Fibroblast of lung (primary cell): ENCODE measurements at places on chromosomes 4 and X. TPM values are rescaled to one million over a fixed set of nuclear protein-coding genes. Genes with fewer than 3 reads are reported as not detected.
A peak's percentile ranks its signal among the peaks of the same experiment; 100 is the strongest.

The STIM2 gene
- total RNA-seq: 19.0 and 33.0 TPM in 2 replicates

DNA sequence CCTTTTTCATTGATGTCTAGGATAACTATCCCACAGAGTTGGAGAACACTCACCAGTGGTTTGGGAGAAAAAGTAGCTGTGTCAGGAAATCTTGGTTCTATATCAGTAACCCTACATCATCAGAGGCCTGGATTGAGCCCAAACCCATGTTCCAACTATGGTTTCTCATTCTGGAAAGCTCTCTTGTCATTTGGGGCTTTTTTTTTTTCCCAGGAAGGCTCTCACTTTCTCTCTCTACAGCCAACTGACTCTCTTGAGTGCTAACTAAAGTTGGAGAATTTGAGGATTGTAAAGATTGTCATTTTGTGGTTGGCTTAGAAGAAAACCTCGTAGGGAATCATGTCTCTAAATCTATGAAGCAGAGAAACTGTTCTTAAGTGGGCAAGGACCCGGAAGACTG is 228.2 kb upstream of the DIPK2B start:
- no peak for DNase-seq

- no peak for DNase-seq
These were observed 108.7 kb upstream of the PAK3 start for GRCh38 chrX:110987292-110987691.

- no peak for DNase-seq
These were observed 192.0 kb downstream of the ARHGAP10 start for GRCh38 chr4:147923854-147924253.

GRCh38 chr4:25320336-25320735 is 7.8 kb downstream of the ZCCHC4 start:
- peak; percentile 53 for DNase-seq

The MAGEB6 gene
- total RNA-seq: not detected in 2 replicates

DNA sequence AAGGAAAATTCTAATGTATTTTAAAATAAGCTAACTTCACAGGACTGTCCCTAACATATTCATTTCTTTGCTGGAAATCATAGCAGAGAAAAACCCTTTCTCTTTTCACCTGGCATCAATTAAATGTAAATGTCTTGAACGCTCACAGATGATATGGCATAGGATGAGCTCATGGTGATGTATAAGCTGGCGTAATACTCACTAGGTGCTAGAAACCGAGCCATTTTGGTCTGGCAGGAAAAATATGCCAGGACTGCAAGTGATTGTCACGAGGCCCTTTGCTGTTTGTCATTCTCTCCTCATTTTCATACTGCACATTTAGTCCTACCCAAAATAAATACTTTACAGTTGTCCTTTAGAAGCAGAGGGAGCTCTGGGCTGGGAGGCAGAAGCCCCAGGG is 222.7 kb upstream of the LNX1 start:
- DNase-seq: peak; percentile 14

The STK32B gene
- under 0.01 and 0.50 TPM in 2 replicates for total RNA-seq

The CYLC1 gene
- total RNA-seq: not detected in 2 replicates

- peak; percentile 51 for DNase-seq
These were observed 69.9 kb upstream of the FBXW7 start for GRCh38 chr4:152605641-152606335.

DNA sequence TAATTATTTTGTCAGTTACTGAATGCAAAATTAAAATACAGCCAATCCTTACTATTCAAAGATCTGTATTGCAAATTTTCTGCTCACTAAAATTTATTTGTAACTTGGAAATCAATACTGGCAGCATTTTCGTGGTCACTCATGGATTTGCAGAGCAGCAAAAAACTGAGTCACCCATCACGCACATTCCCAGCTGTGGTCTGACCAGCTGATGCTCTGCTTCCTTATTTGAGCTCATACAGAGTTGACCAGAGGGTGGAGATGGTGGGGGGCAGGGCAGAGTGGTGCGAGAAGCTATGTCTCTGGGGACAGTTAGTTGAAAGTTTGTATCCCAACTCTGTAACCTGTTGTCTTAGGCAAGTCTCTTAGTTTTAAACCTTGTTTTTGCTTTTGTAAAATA is 214.8 kb downstream of the SPCS3 start:
- DNase-seq: peak; percentile 91

GRCh38 chr4:1170156-1170975 is 2.0 kb downstream of the SPON2 start:
- DNase-seq: no peak

- DNase-seq: peak; percentile 27
These were observed 99.5 kb upstream of the FAM9B start for GRCh38 chrX:9133426-9133825.

GRCh38 chrX:72142094-72142793 is 10.5 kb upstream of the RTL5 start:
- DNase-seq: peak; percentile 60

The TMEM271 gene
- total RNA-seq: not detected in 2 replicates

- peak; percentile 37 for DNase-seq
These were observed 130.9 kb upstream of the FAM9B start for GRCh38 chrX:9164533-9165426.

DNA sequence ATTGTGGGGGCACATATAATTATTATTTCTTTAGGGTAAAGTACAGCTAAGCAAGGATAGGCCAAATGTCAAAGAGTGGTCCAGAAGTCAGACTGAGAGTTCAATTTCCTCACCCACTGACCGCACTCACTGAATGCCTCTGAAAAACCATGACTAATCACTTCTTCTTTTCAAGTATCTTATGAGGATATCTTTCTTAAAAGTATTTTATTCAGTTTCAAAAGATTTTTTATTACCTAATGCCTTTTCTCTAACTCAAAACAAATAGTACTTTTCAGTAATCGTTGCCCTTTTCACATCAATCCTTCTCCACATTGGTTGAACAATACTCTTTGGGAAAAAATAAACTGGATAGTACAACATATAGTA is 61.7 kb upstream of the CAMK2D start:
- no peak for DNase-seq

The NAP1L3 gene
- total RNA-seq: 1.3 and 5.0 TPM in 2 replicates

- no peak for DNase-seq
These were observed 2.8 kb upstream of the PRKG2 start for GRCh38 chr4:81217779-81218178.

The CRMP1 gene
- total RNA-seq: 0.33 and 1.5 TPM in 2 replicates

The CD99 gene
- total RNA-seq: 177 TPM in 2 replicates

GRCh38 chrX:12327836-12328235 is 189.6 kb downstream of the FRMPD4 start:
- no peak for DNase-seq

- DNase-seq: peak; percentile 52
These were observed 442 bp downstream of the NDUFB11 start for GRCh38 chrX:47143894-47144625.

- no peak for DNase-seq
These were observed 141.9 kb upstream of the FAM241A start for GRCh38 chr4:112003231-112003907.

DNA sequence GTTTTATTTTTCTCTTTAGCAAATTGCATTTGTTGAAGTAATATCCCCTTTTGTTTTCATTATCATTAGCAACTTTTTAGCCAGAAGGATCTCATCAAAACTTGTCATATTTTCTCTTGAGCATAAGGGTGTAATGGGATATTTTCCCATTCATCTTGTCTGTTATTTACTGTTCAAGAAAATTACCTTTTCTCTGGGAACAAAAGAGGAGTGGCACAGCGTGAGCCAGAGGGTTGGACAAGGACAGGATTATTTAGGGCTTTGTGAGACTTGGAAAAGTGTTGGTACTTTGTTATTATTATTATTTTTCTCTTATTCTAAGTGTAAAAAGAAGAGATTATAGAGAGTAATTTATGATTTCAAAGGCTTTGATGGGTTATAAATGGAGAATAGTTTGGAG is 135.9 kb downstream of the PRKX start:
- no peak for DNase-seq

DNA sequence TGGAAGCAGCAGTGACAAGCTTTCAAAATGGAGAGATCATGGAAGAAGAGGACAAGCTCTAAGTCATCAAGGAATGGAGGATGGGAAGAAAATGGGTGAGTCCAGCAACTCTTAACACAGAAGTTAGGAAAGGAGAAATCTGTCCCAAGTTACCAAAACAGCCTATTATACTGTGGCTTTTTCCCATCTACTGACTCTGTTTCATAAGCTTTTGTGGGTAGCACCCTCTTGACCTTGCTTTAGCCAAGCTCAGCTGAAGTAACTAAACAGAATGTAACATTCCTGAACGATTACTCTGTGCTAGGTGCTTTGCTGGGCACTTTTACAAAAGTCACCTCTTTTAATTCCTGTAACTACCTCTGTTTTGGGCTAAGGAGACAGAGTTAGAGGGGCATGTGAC is 54.9 kb downstream of the MAP7D2 start:
- DNase-seq: peak; percentile 51

The ZBTB33 gene
- 9.7 and 10.3 TPM in 2 replicates for total RNA-seq

DNA sequence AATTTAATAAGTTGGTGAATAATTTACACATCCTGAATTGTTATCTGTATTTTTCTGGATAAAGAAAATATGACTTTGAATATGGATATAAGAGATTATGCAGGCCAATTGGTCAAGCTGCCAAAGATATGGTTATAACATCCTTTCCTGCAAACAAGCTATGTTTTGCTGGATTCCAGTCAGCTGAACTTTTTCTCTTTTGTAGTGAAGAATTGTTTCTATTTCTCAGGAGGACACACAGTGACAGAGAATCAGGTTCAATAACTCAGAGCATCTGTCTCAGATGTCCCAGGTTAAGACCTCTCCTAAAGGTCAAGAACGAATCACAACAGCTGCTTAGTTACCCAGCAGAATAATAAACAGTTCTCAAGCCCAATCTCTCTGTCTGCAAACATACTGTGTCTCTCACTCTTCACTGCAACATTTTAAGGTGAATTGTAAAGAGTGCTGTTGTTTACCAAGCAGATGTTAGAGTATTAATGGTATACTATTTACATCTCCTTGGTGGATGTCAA is 189.5 kb upstream of the ANKRD50 start:
- no peak for DNase-seq

DNA sequence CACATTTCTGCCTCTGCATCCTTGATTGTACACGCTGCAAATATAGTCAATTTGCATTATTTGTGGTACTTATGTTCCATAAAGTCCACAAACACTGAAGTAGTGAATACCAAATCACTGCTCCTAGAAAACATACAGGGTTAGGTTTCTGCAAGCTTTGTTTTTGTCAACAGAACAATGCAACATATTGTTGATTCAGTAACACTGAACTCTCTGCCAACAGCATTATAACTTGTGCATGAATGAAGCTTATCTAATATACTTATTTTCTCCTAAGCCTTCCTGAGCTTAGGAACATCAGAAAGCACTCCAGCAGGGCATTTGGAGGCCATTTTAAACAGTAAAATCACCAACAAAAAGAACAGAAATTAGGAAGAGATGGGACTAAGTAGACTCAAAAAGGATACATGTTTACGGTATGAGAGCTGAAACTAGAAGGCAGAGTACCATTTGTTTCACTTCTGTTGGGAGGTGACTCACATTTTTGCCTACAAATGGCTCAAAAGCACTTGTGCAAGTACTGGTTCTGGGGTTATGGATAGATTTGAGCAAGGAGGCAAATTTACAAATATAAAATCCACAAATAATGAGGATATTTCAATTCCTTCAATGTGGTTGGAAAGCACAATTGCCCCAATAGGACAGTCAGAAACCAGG is 14.1 kb downstream of the COX18 start:
- DNase-seq: no peak

- no peak for DNase-seq
These were observed 6.4 kb upstream of the RBMX2 start for GRCh38 chrX:130395341-130395740.

GRCh38 chrX:66408507-66408906 is 230.4 kb downstream of the EDA2R start:
- no peak for DNase-seq

DNA sequence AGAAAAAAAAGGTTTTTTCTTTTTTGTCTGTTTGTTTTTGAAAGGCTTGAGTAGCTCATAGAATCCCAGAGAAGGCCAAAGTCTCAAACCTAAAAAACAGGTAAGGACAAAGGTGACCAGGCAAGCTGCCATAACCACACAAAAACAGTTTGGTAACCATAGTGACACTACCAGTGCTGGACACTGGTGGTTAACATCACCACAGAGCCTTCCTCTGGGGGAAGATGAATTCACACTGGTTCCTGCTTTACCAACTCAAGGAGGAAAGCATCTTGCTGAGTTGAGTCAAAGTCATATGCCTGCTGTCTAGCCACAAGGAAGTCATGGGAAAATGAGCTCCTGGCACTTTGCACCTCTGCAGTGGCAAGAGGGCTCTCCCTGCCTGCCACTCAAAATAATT is 32.5 kb downstream of the IDS start:
- DNase-seq: no peak

DNA sequence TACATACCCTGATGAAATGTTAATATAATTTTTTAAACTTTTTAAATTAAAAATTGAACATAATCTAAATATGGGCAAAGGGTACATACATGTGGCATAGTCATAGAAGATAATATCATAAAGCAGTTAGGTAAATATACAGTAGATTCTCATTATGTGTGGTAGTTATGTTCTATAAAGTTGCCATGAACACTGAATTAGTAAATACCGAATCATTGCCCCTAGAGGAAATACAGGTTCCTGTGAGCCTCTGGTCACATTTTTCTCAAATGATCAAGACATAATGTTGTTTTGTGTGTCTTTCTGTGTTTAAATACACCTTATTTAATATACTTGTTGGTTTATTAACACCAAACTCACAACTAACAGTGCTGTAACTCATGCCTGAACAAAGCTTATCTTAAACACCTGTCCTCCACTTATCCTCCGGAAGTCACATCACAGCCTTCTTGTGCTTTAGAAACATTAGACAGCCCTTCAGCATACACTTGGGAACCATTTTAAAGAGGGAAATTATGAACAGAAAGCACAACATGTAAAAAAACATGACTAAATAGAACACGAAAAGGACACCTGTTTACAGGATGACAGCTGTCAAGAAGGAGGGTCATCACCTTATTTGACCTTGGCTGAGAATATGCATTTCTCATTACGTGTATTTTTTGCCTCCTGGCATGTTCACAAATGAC is 169.4 kb upstream of the NAP1L5 start:
- peak; percentile 17 for DNase-seq

GRCh38 chrX:40094900-40095582 is 2.7 kb downstream of the BCOR start:
- DNase-seq: no peak

DNA sequence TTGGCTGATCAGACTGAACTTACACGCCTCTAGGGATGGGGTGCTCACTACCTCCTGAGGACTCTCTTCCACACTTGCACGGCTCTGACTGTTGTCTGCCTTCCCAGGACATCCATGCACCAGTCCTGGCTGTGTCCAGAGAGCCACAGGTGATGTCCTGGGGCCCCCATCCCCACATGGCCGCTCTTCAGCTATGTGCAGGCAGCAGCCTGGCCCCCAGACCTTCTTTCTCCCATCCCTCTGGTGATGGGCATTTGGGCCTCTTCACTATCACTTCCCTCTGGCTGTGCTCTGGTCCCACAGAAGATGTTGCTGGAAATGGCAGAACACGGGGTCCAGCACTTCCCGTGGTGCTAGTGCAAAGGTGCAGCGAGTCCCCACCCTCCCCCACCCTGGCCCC is 40.9 kb upstream of the HMX1 start:
- DNase-seq: no peak

GRCh38 chr4:73615613-73616012 is 4.6 kb downstream of the RASSF6 start:
- no peak for DNase-seq
